Endothelial cell (in vitro differentiated cells): ENCODE measurements at places on chromosomes 12 and 14.

DNA sequence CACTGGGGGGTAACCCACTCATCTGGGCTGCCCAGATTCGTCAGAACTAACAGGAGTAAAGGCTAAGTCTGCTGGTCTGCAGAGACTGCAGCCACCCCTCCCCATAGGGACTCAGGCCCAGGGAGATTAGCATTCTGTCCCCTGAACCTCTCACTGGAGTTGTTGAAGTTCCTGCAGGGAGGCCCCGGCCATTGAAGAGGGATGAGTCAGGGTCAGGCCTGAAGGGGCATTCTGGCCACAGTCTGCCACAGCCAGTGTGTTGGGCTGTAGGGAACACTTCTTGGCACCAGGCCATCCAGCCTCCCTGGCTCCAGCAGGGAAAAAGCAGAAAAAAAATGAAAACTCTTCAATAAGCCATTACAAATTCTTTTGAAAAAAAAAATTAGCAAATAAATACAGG, 35.3 kb downstream of the KLRK1 start:
- DNase-seq, result no peak

DNA sequence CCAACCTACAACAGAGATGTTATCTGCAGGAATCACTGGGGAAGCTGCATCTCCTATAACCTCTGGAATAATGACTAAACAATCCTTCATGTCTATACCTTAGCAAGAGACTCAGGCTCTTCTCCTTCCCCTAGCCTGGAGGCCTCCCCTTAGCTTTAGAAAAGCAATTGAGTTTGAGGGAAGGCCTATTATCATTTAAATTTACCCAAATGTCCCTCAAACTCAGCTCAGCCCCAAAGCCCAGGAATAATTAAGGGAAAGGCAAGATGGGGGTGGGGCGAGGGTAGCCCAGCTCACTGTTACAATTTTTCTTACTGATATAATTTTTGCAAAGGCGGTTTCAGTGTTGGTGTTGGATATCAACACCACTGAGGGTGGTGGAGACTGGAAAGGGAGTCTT, 151.4 kb upstream of the EEA1 start:
- DNase-seq, result no peak

DNA sequence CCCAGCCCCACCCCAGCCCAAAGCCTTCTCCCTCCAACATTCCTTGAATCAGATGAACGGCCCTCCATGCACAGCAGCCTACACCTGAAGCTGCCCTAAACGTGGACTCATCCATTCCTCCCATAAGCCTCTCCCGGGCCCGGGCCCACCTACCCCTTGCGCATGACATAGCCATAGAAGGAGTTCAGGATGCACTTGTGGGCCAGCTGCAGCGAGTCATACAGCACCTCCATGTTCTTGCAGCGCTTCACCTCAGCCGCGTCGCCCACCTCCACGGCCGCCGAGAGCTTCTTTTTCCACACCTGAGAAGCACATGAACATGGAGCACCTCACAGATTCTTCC, 22.0 kb downstream of the POLE start:
- DNase-seq, result no peak

DNA sequence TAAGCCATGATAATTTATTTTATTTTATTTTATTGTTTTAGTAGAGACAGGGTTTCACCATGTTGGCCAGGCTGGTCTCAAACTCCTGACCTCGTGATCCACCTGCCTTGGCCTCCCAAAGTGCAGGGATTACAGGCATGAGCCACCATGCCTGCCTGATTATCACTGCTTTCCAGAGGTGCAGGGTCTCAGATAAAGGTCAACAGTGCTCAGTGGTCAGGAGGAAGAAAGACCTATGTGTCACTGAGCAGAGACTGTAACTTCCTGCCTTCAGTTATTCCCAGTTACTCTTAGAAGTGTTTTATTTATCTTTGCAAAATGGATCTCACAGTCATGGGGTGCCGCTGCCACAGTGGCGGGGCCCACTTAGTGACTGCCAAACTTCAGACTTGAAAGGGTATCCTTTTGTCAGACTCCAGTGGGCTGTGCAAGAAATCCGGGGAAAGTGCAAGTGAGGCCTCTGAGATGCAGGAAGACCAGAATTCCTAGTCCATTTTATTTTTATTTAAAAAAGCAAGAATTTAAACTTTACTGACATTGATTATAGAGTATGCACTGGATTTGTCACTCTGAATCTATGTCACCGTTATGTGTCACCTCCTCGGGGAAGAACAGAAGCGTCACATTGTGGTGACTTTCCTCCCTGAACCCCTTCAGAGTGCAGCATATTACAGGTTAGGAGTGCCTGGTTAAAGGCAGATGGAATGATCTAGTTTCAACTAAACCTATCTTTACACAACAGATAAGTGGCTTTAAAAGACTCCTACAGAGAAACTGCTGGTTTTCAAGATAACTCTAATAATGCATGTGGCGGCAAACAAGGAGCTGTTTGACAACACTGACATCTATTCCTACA, 59.1 kb upstream of the BICD1 start:
- no peak for DNase-seq

- DNase-seq, result no peak
These were observed 84.4 kb downstream of the SPATS2 start for GRCh38 chr12:49451468-49452259.

GRCh38 chr12:90229407-90230170, 521.0 kb upstream of the ATP2B1 start:
- DNase-seq, result no peak

- no peak for DNase-seq
These were observed 48.2 kb downstream of the VEZT start for GRCh38 chr12:95265765-95266164.

- DNase-seq, result no peak
These were observed 693.8 kb downstream of the BCL11B start for GRCh38 chr14:98578204-98578603.
